ENCODE measurements at places on chromosomes 2 and 18. TPM values are rescaled to one million over a fixed set of nuclear protein-coding genes. Genes with fewer than 3 reads are reported as not detected.

The RIT2 gene
- total RNA-seq = not detected

The HOXD10 gene
- total RNA-seq = 7.5 TPM

The HOXD13 gene
- total RNA-seq = not detected

The RNF152 gene
- 5.9 TPM for total RNA-seq

The CCDC148 gene
- total RNA-seq = not detected

The EFEMP1 gene
- 1,504 TPM for total RNA-seq

The RBFA gene
- 37.7 TPM for total RNA-seq

The ARMC9 gene
- total RNA-seq = 8.6 TPM

The FOXD4L1 gene
- not detected for total RNA-seq

The MYO5B gene
- 2.1 TPM for total RNA-seq

The COL5A2 gene
- 28.7 TPM for total RNA-seq

The EVA1A gene
- 78.1 TPM for total RNA-seq

The KLHL30 gene
- total RNA-seq = not detected

The ADAM23 gene
- total RNA-seq = 5.0 TPM

The DYNAP gene
- not detected for total RNA-seq

The SERPINB7 gene
- not detected for total RNA-seq

The TMEM247 gene
- total RNA-seq = not detected

The SLC5A7 gene
- not detected for total RNA-seq

The ASB18 gene
- not detected for total RNA-seq

All from mammary microvascular endothelial cell (primary cell).